ENCODE measurements at places on chromosomes 7 and 10.

GRCh38 chr10:61151059-61151458, 207.1 kb upstream of the RHOBTB1 start:
- no peak for DNase-seq

DNA sequence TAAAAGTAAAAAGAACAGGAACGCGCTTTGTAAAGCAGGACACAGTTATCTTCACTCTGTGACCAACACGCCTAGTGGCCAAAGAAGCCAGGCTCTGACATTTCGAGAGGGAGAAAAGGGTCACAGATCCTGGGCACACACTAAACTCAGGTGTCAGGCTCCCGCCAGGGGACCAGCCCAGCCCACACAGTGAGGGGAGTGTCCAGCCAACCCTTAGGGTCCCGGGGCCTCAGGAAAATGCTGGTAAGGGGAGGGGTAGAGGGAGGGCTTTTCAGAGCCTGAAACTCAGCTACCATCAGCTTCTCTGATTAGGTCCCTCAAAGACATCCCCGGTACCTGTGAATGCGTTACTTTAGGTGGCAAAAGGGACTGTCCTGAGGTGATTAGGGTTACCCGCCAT, 16.6 kb downstream of the ANXA11 start:
- no peak for DNase-seq

- no peak for DNase-seq
Measured at GRCh38 chr7:21898265-21898930, 47.3 kb downstream of the CDCA7L start.

DNA sequence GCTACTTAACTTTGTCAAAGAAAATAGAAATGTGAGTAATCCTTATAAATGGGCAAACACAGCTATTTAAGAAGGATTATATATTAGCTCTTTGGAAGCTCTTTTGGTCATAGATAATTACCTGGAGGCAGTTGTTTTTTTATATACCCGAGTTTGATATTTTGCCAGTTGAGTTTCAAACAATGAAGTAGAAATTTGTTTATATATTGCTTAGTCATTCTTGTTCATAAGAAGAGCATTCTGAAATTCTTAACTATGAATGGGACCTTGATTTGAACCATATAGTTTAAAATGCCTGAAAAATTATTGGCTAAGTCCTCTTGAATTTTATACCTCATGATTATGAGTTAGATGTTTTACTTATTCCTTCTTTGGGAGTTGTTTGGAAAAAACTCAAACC, 36.4 kb downstream of the MINPP1 start:
- no peak for DNase-seq

DNA sequence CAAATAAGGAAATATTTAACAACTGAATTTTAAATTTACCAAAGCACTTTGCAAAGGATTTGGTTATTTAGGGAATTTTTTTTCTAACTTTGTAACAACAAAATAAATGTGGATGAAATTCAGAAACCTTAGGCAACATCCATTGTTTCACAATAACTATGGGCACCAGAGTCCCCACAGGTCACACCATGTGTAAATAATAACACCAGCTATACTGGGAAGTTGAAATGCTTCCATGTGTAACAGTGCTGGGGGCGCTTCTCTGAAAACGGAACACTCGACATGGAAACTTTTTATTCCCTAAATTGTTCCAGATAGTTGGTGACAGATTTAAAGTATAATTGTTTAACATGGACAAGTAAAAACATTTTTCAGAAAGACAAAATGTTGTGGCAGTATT, 818.6 kb downstream of the TNS3 start:
- no peak for DNase-seq

DNA sequence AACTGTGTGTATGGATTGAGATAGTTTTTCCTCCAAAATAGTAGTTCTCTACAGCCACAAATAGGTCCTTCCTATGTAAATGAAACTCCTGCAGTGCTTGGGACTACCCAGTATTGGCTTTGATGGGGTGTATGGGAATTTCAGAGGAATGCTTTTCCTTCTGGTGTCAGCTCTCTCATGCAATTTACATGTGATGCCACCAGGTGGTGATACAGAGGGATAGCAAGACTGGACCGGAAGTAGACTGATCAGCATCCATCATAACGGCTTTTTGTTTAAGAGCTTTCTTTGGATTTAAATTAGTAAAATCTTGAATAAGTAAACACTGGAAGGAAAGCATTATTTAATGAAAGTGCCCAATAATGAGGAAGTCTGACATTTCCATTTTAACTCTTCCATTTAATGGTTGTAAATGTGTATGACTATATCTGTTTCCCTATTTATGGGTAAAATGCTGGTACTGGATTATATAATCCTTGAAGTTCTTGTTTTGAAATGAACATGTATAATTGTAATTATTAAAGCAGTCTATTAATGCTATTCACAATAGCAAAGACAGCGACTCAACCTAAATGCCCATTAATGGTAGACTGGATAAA, 22.7 kb downstream of the DYNC1I1 start:
- DNase-seq, result no peak

- DNase-seq, result no peak
Measured at GRCh38 chr10:42594246-42594650, 44.1 kb downstream of the ZNF33B start.

DNA sequence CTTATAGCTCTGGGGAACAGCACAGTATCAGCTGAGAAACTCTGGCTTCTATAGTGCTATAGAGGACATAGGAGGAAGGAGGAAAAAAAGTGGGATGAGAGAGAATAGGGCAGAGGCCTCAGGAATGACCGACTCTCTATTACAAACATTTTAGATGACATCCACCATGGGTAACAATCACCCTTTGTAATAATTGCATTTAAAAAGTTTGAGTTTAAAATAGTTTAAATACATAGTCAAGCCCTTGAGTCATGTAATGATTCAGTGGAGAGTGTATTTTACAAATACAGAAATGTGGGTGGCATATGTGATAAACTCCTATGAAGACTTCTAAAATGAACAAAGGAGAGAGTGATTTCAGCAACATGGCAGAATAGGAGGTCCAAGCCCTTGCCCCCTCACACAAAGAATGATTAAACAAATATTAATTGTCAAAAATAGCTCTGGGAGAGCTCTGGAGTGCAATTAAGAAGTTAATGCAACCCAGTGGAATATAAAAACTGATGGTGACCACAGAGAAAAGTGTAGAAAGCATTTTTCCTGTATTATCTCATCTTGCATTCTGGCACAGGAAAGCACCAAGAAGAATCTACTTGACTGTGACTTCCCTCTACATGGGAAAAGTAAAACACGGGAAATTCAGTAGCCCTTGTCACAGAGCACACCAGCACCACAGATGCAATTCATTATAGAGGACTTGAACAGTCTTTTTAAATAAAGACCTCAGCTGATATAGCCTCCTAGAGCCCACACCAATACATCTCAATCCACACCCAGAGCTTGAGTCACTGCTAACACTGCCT, 569.0 kb upstream of the SORCS1 start:
- no peak for DNase-seq

DNA sequence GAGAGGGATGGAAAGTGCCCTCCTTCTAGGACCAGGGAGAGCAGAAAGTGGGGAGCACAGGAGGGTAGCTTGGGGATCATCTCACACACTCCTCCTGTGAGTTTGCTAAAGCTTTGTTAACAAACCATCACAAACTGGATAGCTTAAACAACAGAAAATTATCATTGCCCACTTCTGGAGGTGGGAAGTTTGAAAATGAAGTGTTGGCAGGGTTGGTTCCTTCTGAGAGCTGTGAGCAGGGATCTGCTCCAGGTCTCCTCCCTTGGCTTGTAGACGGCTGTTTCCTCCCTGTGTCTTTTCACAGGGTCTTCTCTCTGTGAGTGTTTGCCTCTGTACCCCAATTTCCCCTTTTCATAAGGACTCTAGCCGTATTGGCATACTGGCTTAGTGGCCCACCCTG, 32.0 kb upstream of the CXCL12 start:
- no peak for DNase-seq

GRCh38 chr10:100046021-100046486, 35.6 kb downstream of the CPN1 start:
- peak; percentile 63 for DNase-seq

- no peak for DNase-seq
Measured at GRCh38 chr10:27826369-27826768, 80.8 kb upstream of the MKX start.

DNA sequence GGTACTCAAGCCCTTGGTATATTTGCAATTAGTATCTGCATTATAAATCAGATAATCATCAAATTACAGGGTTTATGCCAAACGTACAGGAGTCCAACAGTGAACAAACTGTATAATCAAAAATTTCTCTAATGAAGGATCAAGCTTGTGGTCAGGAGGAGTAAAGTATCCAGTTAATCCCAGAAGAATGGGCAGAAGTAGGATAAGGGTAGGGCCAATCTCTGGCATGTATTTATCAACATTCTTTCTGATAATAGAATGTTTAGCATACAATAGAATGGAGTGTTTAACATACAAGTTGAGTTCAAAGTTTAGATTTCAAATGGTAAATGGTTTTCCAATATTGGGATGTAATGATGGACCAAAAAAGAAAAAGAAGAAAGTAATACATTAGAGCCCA, 103.0 kb downstream of the CALD1 start:
- DNase-seq, result no peak

DNA sequence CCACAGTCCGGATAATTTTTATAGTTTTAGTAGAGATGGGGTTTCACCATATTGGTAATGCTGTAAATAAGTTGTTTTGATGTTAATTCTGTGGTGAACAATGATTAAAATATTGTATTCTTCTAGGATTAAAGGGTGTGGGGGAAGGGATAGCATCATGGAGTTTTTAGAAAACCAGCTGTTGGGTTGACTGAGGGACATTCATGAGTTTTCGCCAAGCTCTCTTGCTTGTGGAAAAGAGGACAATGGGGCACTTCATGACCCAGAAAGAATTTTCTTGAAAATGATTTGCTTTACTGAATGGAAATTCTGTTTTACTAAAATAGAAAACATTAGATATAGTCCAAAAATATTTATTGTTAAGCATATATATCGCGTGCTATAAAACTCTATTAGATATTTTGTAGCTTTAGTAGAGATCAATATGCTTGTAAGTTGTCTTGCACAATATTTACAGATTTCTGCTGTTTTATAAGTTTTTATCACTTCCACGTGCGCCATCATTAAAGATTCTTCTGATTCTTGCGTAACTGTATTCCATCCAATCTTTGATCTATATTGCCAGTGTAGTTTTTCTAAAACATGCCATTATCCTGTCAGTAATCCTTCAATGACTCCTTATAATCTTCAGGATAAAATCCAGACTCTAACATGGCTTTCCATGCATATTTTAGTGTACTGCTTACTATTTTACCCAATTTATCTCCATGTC, 41.8 kb downstream of the LCOR start:
- no peak for DNase-seq

DNA sequence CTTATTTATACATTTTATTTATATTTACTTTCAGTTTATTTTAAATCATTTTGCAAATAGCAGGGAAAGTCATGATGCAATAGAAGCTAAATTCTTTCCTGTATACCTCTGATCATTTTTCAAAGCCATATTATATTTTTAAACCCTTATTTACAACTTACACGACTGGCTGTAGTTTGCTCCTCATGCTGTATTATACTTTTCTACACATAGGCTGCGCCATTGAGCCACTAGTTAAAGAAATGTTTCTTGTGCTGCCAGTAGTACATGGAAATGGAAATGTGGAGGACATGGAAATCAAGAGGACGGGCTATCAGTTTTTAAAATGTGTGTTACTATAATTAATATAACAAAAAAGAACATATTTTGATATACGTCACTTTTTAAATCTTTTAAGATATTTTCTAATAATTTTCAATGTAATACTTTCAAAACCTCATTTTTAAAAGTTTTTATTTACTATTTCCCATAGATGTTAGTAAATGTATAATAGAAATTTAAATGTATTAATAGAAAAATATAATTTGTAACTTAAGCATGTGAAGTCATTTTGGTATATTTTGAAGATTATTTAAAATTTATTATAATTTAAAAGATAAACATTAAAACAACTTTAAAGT, 118.5 kb downstream of the VTI1A start:
- DNase-seq, result no peak

- no peak for DNase-seq
Measured at GRCh38 chr7:103719070-103719469, 270.4 kb downstream of the RELN start.

Data from activated CD4-positive, CD25-positive, alpha-beta regulatory T cell (primary cell).